Effector memory CD8-positive, alpha-beta T cell (primary cell): ENCODE measurements at places on chromosomes 5 and 9.

- no peak for DNase-seq
Observed at GRCh38 chr5:157670662-157671591, at the start of gene C5orf52. C5orf52 (plus strand) TSS chr5:157671533; CDS start chr5:157671615, 82 bp downstream.

DNA sequence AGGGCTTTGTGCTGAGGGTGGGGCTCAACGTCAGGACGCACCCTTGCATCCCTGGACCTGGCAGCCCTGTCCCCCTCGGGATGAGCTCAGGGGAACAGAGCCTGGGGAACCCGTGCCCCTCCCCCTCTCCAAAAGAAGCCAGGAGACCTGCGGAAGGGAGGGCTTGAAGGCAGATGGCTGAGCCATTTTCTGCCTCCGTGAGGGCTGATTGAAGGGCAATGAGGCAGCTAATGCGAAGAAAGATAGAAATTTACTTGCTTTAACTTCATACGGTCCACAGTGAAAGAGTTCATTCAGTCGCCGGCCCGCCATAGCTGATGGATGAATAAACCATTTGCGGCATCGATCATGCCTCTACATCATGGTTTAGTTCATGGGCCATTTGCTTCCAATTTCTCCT, 28.8 kb downstream of the ASS1 start:
- no peak for DNase-seq

DNA sequence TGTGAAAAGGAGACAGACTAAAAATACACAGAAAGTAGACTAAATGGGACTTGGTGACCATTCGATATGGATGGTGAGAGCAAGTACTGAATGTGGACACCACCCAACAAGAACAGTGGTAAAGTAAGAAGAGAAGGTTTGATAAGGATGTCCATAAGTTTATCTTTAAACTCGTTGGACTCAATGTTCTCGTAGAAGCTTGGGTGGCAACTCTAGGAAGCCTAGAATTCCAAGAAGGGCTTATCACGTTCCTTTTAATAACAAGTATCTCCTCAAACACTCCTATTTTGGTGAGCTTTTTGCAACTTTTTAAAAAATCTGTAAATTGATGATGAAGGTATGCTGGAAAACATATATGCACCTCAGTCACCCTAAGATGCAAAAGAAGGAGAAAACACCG, 108.6 kb upstream of the CDH6 start:
- no peak for DNase-seq

DNA sequence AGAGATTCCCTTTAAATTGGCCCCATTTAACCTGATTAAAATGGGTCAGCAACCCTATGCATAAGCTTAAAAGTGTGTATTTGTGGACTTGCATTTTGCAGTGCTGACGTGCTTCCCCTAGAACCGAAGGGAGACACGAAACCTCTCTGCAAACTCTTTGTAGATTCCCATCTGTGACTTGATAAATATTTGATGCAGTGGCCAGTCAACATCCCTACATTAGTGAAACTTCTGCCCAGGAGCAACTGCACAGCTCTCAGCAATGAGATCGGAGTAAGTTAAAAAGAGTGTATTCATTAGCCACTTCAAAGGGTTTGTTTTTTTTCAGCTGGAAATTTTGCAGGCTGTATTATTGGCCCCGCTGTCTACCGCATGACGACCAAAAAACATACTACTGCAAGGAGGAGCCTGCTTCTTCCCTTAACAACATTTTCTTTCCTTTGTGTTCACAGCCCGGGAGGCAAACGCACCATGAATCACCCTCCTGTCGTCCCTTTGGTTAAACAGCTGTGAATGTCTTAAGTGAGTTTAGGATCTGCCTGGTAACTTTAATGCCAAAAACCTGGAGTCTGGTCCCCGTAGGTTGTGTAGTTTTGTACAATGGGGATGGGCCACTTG, 38.0 kb upstream of the TCERG1 start:
- DNase-seq, result no peak

DNA sequence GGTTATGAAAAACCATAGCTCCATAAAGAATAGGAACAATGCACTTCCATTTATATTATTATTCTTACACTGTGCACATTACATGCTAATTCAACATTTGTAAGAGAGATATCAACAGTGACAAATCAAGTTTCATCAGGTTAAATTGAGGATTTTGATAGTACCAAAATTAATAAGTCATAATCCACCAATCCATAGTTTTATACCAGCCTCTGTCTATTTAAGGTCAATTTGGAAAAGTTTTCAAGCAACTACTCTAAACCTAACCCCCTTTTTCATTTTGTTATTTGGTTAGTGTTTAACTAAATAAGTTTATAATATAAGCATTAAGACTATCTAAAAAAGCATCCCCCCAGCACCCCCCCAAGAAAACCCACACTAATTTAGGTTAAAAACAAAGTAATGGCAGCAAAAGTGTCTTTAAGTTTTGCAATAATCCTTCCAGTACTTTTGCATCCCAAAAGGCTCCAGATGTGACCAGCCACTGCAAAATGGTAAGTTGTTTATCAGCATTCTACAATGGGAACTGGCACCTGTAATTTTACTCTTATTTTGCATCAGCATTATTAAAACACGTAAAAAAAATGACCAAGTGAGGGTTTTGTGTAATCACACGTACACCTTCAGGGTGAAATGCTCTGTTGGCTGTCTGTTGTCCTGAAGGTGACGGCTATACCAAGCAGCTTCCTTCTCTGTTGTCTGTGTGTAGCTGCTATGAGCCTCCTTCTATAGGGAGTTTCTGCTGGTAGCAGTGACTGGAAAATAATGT, 36.8 kb upstream of the SSBP2 start:
- no peak for DNase-seq

- no peak for DNase-seq
Observed at GRCh38 chr9:90926936-90927335, 125.3 kb downstream of the SYK start.

- DNase-seq, result no peak
Observed at GRCh38 chr5:1494780-1495524, 28.8 kb downstream of the LPCAT1 start.

DNA sequence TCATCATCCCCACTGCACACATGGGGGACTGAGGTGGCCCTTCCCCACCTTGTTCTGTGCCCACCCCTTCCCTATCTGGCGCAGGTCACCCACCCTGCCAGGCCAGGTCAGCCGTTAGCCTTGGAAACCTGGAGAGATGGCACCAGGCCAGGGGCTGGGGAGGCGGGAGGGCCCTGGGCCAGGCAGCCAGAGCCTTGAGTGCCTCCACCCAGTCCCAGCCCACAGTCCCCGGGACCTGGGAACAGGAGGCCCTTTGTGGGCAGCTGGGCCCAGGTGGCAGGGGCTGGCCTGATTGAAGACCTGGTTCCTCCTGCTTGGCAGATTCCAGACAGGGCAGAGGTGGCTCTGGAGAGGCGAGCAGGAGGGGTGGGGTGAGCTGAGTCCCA, 70.6 kb downstream of the LRSAM1 start:
- no peak for DNase-seq

DNA sequence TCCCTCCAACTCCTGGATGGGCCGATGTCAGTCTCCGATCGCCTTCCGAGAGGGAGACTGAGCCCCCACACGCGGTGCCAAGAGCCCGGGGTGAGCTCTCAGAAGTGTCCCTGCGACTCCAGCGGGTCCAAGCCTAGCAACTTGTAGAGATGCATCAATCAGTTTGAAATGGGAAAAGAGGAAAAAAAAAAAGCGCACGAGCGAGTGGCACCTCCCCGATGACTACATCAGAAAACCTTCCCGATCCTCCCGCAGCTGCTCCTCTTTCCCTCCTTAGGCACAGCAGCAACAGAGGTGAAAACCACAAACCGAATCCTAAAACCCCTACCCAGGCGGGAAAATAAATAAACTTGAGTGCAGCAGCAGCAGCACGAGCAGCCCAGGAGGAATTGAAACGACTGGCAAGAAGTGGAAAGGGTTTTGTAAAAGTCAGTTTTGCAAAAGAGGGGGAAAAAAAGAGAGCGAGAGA, 1.0 kb upstream of the EFNA5 start:
- DNase-seq, result no peak
